ENCODE measurements at places on chromosomes 1 and 21.

- DNase-seq: peak; percentile 96
Measured at GRCh38 chr1:31444725-31445448, 31.9 kb downstream of the SERINC2 start.

- DNase-seq: no peak
Measured at GRCh38 chr1:201562257-201562656, 23.3 kb downstream of the NAV1 start.

- DNase-seq: no peak
Measured at GRCh38 chr1:99992044-99992722, 22.4 kb downstream of the SLC35A3 start.

DNA sequence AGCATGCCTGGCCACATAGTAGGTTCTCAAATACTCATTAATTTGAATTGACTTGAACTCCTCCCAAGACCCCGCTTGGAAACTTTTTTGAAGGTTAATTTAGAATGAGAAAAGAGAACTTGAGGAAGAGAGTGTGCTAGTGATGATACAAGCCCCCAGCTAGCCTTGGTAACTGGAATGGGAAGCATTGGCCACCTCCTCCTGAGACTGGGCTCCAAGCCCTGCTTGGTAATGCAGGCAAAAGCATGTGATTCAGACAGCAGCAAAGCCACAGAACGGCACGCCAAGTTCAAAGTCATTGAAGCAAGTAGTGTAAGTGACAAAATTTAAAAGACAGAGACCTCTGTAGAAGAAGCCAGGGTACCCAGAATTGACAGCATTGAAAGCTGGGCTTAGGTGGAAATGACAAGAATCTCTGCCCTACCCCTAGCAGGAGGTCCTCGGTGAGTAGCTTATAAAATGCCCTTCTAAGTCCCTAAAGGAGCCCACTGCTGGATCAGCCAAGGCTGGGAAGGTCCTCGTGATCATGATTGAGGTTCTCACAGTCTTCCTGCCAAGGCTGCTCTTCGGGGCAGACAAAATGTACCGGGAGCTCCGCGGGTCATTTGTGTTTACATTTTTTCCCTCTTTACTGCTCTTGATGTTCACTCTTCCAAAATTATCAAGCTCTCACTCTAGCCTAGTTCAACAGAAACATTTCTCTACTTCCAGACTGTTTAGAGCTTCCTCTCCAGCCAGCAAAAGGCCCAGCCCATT lies 99.4 kb downstream of the TSEN15 start:
- no peak for DNase-seq

DNA sequence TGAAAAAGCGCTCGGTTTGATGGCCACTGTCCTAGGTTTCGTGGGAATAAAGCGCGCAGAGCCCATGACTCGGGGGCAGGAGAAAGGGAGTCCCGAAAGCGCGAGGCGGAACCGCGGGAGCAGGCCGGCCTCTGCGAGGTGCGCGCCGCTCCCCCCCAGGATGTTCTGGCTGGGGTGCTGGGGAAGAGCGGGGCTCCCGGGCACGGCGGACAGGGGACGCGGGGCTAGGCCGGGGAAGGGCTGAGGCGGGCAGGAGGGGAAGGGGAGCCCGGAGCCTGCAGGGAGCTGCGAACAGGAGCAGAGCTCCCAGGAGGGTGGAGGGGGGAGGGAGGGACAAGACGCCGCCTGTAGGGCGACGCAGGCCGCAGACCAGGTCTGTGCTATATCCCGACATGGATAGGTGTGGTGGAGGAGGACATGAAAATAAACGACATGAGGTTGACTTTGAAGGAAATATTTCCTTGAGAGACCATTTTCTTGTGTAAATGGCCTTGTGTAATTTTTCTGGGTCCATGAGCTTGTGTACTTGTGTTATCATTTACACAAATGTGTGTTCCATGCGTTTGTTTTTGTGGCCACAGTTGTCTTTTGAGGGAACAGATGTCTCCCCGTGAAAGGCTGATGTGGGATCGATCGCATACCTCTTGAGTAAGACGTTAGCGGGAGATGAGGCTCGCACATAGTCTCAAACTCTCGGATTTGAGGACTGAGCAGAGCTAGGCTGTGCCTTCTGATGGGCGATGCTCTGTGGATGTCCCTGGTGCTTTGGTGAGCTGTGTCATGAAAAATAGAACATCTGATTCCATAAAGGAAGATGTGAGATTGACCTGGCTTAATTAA lies 1.3 kb downstream of the PCNT start:
- DNase-seq: peak; percentile 61

DNA sequence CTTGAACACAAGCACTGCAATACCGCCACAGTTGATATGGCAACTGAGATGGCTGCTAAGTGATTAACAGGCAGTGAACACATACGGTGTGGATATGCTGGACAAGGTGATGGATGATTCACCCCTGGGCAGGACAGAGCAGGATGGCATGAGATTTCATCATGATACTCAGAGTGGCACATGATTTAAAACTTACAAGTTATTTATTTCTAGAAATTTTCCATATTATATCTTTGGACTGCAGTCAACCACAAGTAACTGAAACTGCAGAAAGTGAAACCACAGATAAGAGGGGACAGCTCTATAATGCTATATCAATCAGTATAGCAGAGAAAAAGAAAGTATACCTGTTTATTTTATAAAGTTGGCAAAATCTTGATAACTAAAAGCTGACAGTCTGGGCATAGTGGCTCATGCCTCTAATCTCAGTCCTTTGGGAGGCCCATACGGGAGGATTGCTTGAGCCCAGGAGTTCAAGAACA lies 47.9 kb downstream of the PHACTR4 start:
- peak; percentile 83 for DNase-seq

- DNase-seq: no peak
Measured at GRCh38 chr1:212689758-212690529, 9.7 kb downstream of the BATF3 start.

- no peak for DNase-seq
Measured at GRCh38 chr1:87950369-87950768, 621.7 kb downstream of the LMO4 start.

DNA sequence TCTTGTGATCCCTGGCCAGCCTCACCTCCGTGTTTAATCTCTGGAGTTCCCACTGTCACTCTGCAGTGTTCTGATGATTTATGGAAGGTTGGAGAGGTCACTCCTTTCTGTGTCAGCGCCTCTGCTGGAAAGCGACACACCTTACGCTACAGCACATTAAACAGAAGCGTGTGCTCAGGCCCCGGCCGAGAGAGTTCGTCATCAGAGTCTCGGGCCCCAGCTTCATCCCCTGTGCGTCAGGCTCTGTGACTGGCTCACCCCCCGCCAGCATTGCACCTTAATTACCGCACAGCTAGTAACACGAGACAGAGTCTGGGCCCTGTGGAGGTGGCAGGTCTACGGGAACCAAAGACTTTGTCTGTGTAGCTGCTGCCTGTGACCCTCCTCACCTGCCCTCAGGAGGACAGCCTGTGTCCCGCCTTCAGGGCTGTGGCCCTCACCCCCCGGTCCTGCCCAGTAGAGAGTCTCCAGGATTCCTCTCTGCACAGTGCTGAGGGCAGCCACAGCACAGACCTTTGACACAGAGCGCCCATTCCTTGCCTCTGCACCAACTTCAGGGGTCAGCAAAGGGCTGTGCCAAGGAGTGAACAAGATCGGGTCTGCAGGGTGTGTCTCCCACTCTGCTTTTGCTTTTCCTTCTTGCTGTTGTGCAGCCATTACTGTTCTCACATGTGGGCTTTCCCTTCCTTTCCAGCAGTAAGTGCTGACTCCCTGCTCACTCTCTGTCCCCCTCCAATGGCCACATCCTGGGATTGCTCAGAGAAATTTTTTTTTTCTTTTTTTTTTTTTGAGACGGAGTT lies 157.6 kb downstream of the PGBD5 start:
- peak; percentile 20 for DNase-seq

GRCh38 chr1:14514739-14515138 lies 83.7 kb upstream of the KAZN start:
- DNase-seq: no peak

DNA sequence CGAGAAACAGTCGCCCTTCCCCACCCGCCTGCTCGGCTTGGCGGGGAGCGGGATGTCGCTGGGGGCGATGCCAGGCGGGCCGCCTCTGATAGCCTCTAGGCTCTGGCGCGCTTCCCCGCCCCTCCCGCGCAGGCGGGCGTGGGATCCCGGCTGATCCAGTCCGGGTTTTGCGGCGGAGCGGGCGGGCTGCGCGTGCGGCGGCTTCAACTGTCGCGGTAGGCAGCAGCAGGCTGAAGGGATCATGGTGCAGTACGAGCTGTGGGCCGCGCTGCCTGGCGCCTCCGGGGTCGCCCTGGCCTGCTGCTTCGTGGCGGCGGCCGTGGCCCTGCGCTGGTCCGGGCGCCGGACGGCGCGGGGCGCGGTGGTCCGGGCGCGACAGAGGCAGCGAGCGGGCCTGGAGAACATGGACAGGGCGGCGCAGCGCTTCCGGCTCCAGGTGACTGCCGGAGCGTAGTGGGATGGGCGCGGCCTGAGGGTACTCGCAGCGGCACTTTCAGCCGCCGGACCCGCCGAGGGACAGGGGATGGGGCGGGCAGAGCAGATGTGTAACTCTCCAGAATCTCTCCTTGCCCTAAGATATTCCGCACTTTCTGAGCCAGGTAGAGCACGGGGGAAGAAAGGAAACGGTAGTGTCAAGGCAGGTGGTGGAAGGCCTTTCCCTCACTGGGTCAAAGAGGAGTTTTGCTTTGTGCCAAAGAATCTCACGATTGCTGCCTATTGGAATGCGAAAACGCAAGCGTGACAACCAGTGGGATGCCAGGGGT lies at the start of gene FAAH:
Gene FAAH, plus strand, starts transcription at position 210 of the 764 bp plus-strand sequence. Its CDS starts 32 bp downstream, at position 242.
- DNase-seq: peak; percentile 81

- DNase-seq: no peak
Measured at GRCh38 chr21:26539566-26539965, 33.5 kb downstream of the CYYR1 start.

- DNase-seq: no peak
Measured at GRCh38 chr1:111576547-111576946, 43.0 kb upstream of the RAP1A start.

GRCh38 chr21:25421321-25422028 lies 185.8 kb downstream of the MRPL39 start:
- peak; percentile 2 for DNase-seq

DNA sequence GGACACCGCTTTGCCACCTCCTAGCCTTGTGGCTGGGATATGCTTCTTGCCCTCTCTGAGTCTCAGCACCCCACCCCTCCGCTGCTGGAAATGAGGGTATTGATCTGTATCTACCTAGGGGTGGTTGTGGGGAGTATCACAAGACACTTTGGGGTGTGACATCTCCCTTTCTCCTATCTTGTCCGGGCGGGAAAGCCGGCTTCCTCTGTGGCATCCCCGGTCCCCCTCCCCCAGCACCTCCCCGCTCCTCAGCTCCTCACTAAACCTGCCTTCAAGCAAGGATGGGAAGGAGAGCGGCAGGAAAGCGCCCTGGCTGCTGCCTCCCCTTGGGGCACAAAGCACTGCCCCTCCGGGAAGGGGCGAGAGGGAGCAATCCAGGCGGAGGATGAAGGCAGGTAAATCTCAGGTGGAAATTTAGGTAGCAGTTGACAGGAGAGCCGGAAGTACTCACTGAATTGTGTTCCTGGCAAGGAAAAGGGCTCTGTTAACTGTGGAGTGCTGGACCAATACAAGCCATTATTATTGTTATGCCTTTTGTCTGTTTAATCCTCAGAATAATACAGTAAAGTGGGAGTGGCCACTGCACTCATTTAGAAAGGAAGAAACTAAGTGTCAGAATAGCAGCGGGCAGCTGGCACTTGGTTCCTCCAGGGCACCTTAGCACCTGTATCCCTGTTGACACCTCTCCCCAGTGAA lies 49.0 kb upstream of the LRP8 start:
- no peak for DNase-seq

DNA sequence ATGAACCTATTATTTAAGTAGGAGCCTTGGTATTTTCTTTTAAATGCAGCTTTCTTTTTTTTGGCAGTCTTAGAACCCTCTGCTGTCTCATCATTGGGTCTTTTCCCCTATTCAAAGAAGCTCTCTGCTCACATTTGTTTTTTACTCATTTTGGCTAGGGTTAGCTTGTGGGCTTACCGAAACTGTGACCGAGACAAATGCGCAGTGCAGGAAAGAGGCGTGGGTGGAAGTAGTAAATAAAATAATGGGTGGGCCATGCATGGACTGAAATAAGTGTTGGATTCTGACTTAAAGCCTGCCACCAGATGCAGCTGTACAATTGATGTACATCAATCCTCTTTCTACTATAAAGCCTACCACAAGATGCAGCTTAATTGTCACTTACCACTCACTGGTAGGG lies 14.7 kb downstream of the XPR1 start:
- no peak for DNase-seq

- no peak for DNase-seq
Measured at GRCh38 chr21:41819236-41819855, 52.5 kb upstream of the RIPK4 start.

DNA sequence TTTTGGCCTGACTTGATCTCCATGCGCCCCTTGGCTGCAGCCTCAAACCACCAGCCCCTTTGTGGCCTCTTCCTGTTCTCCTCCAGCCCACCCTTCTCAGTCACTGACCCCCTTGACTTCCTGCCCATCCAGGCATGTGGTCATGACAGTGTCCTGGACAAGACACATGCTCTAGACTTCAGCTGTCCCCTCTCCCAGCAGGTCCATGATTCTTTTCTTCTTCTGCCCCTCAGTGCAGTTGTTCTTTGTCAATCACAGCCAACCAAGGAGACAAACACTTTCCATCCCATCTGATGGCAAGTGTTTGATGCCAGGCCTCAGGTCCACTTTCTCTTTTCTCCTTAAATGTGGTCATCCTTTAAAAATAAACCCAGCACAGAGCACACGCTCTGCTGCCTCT lies 49.7 kb downstream of the SYT6 start:
- DNase-seq: no peak

DNA sequence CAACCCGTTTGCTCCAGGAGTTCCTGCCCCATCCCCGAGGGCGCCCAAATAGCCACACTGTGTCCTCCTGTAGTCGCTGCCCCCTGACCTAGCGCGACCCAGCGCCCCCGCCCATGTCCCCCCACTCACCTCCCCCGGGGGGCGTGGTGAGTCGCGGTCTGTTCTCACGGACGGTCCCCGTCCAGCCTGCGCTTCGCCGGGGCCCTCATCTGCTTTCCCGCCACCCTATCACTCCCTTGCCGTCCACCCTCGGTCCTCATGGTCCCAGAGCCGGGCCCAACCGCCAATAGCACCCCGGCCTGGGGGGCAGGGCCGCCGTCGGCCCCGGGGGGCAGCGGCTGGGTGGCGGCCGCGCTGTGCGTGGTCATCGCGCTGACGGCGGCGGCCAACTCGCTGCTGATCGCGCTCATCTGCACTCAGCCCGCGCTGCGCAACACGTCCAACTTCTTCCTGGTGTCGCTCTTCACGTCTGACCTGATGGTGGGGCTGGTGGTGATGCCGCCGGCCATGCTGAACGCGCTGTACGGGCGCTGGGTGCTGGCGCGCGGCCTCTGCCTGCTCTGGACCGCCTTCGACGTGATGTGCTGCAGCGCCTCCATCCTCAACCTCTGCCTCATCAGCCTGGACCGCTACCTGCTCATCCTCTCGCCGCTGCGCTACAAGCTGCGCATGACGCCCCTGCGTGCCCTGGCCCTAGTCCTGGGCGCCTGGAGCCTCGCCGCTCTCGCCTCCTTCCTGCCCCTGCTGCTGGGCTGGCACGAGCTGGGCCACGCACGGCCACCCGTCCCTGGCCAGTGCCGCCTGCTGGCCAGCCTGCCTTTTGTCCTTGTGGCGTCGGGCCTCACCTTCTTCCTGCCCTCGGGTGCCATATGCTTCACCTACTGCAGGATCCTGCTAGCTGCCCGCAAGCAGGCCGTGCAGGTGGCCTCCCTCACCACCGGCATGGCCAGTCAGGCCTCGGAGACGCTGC lies 1.1 kb downstream of the HTR6 start:
- no peak for DNase-seq

- no peak for DNase-seq
Measured at GRCh38 chr21:38931291-38931690, 125.6 kb downstream of the ETS2 start.

Measured in LoVo (cell line).